ENCODE measurements at places on chromosomes 5 and 9.

GRCh38 chr9:34524349-34524748 lies 1.6 kb upstream of the ENHO start:
- no peak for DNase-seq

GRCh38 chr9:9170439-9171134 lies 1371.0 kb upstream of the DMAC1 start:
- no peak for DNase-seq

DNA sequence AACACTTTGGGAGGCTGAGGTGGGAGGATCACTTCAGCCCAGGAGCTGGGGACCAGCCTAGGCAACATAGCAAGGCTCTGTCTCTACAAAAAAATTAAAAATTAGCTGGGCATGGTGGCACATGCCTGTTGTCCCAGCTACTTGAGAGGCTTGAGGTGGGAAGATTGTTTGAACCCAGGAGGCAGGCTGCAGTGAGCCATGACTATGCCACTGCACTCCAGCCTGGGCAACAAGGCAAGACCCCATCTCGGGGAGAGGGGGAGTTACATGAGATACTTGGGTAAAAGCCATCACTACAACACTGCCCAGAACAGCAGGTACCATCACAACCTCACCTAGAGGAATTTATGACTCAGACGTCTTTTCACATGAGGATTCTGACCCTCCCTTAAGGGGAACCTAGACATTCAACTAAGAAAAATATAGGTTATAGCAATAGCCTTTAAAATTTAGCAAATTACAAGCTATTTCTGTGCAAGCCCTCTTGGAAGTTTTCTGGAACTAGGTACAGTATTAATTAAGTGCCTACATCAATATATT lies 143.5 kb downstream of the NFIB start:
- DNase-seq, result no peak

DNA sequence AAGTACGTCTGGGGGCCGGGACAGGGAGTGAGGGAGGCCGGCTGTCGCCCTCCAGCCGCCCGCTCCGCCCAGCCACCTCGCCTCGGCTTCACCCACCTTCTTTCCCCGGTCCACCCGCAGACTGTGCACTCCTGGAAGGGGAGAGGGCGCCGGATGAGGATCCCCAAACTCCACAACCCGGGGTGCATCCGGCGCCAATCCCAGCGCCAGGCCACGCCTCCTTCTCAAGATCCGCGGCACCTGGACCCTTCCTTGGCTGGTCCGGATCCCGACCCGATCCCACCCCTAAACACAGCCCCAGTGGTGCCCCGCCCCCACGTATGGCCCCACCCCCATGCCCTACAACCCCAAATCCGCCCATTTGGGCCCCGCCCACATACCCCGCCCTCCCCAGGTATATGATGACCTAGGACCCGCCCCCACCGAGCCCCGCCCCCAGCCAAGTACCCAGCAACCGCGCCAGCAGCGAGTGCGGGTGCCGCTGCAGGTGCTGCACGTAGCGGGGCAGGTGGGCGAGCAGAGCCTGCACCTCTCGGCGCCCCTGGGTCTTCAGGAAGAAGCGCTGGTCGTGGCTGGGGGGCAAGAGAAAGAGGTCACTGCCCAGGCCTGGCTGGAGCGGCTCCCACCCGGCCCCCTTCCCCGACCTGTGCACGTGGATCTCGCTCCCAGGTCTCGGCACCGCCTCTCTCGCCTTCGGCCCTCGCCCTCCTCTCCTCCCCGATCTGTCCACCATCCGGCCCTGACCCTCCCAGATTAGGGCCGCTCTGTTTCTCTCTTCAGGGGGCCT lies 3.2 kb downstream of the PIP5KL1 start:
- no peak for DNase-seq

- DNase-seq, result no peak
These were observed 2.9 kb upstream of the SCAI start for GRCh38 chr9:125146247-125146646.

- no peak for DNase-seq
These were observed 30.8 kb downstream of the KLHL3 start for GRCh38 chr5:137705106-137705505.

DNA sequence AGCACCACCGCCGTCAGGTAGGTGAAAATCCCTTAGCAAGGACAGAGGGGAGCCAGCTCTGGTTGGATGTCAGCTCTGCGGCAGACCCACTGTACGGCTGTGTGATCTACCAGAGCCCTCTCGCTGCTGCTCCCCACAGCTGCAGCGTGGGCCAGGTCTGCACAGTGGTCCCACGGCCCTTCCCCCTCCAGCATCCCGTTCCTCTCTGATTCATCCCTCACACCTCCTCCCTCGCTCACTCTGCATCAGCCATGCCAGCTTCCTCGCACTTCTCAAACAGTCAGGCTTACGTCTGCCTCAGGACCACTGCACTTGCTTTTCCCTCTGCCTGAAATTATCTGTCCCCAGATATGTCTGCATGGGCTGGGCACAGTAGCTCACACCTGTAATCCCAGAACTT lies 26.6 kb upstream of the CFAP157 start:
- no peak for DNase-seq

DNA sequence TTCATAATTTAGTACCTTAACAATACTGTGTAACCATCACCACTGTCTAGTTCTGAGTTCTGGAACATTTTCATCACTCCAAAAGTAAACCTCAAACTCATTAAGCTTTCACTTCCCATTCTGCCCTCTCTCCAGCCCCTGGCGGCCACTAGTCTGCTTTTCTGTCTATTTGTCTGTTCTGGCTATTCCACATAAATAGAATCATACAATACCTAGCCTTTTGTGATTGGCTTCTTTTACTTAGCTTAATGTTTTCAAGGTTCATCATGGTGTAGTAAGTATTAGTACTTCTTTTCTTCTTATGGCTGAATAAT lies 138.7 kb downstream of the RAPGEF6 start:
- no peak for DNase-seq

DNA sequence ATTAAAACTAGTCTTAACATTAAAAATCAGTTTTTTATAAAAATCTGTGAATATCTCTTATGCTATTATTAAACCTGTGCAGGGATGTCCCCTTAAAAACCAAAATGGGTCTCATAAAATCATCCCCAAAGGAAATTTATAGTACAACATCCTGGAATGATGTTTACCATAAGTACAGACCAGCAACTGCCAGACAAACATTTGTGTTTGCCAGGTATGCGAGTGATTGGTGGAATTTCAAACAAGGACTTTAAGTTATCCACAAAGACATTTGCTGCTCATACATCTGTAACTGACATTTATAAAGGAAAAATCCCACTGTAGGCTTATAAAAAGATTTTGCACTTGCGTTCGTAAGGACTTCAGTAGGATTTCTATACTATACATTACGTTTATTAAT lies 1375.4 kb upstream of the WWC1 start:
- no peak for DNase-seq

GRCh38 chr5:96090215-96090614 lies 128.6 kb upstream of the ELL2 start:
- no peak for DNase-seq

DNA sequence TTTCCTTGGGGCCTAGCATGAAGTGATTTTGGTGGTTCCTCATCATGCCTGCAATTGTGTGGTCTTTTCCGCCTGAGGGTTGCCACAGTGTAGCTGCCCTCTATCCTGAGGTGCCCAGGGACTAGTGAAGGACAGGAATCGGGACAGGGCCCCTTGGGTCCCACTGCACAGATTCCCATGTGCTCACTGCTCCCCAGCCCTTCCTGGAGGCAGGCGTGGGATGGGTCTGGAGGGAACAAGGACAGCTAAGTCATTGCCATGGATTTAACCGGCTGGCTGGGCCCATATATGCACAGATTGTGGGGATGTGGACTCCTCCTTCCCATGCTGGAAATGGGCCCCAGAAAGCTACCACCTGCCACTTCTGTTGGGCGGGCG lies 122.3 kb upstream of the PITX1 start:
- no peak for DNase-seq

DNA sequence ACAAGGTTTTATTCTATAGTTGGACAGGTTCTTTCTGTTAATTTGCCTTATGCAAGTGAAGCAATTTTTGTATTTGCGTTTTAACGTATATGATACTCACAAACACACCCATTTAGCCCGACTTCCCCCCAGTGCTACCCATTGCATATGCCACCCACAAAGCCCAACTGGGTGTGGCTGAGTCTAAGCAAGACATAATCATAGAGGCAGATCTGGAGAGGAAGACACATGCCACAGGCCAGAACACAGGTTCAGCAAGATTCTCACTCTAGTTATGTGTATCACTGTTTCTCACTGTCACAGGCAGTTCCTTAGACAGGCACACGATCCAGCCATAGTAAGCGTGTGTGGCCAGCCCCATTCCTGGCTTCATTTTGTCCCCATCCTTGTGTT lies 29.0 kb upstream of the PUM3 start:
- DNase-seq, result no peak

GRCh38 chr5:37776826-37777225 lies 63.0 kb downstream of the GDNF start:
- no peak for DNase-seq

GRCh38 chr5:95863383-95863757 lies 40.8 kb upstream of the GLRX start:
- DNase-seq, result peak; percentile 13

- DNase-seq, result no peak
These were observed 27.2 kb downstream of the ATP6V0E1 start for GRCh38 chr5:173010547-173011464.

DNA sequence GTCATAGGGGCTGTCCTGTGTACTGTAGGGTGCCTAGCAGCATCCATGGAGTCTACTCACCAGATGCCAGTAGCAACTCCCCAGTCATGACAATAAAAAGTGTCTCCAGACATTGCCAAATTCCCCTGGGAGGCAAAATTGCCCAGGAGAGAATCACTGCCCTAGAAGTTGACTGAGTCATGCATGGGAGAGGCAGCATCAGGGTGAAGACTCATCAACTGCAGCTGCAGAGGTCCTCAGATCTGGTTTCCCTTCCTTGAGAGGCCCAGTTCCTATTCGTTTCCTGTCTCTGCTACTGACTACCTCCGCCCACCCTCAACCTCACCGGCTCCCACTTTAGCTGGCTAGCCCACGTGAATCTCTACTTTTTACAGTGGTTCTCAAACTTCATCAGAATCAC lies 88.6 kb upstream of the AGXT2 start:
- DNase-seq, result no peak

GRCh38 chr5:127608077-127608660 lies 40.7 kb upstream of the CTXN3 start:
- no peak for DNase-seq

DNA sequence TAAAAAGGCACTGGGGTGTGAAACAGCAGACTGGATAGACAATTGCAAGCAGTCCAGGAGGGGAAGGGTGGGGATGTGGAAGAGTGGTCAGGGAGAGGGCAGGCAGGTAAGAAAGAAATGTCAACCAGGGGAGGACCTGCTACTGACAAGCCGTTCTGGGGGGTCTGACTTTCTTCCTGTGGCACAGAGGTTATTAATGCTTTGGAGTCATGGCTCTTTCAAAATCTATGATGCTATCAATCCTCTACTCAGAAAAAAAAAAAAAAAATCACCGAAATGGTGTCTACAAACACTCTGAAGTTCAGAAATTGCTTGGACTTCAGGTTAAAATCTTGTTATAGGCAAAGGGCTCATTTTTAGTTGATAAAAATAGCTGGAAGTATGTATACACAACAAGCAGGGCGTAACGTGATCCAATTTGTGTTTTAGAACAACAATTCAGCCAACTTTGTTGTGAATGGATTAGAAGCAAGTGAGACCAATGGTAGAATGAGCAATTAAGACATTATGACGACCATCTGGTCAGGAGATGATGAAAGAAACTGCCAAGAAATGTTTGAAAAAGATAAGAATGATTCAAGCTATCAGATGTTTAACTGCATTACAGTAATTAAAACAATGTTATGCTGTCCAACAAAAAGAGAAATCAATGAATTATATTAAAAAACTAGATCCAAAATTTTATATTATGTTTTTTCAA lies 255.2 kb downstream of the DEPDC1B start:
- no peak for DNase-seq

- DNase-seq, result no peak
These were observed 49.1 kb upstream of the OSMR start for GRCh38 chr5:38796742-38797108.

- no peak for DNase-seq
These were observed 129.2 kb downstream of the MYO10 start for GRCh38 chr5:16806711-16807546.

GRCh38 chr5:74798977-74799911 lies 32.2 kb downstream of the NSA2 start:
- no peak for DNase-seq

GRCh38 chr9:115625251-115625650 lies 507.3 kb upstream of the TNC start:
- no peak for DNase-seq

- no peak for DNase-seq
These were observed 131.7 kb downstream of the TRPM6 start for GRCh38 chr9:74755999-74756398.

- no peak for DNase-seq
These were observed 21.4 kb downstream of the GOLGA2 start for GRCh38 chr9:128254362-128254761.

DNA sequence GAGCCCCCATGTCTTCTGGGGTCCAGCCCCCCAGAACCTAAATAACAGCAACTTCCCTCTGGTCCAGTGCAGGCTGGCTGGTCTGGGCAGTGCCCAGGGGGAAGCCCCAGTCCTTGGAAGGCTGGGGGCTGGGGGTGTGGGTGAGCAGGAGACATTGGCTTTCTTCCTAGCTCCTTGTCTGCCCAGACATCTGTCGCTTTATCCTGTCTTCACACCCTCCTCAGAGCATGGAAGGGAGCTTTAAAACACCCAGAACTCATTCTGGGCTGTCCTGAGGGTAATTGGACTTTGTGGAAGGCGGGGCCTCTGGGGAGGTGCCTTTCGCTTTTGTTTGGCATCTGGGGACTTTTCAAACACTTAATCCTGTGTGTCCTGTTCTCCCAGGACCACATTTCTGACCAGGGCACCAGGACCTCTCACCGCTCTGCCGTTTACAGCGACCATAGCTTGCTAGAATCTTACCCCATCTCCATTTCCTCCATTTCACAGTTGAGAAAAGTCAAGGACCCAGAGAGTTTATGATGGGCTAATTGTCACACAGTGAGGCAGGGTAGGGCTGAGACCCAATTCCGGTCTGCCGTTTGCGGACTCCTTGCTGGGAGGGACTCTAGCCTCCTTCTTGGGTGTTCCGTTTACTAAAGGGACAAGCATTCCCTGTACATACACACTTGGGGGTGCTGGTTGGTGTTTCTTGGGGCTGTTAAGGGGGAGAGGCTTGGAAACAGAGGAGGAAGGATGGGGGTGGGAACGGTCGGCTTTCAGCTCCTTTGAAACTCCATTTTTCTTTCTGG lies 1.1 kb downstream of the GSN start:
- peak; percentile 44 for DNase-seq

- no peak for DNase-seq
These were observed 89.0 kb downstream of the ASTN2 start for GRCh38 chr9:117325831-117326230.

All from Kasumi-1 (cell line).